ENCODE measurements at places on chromosomes 16 and 17.

DNA sequence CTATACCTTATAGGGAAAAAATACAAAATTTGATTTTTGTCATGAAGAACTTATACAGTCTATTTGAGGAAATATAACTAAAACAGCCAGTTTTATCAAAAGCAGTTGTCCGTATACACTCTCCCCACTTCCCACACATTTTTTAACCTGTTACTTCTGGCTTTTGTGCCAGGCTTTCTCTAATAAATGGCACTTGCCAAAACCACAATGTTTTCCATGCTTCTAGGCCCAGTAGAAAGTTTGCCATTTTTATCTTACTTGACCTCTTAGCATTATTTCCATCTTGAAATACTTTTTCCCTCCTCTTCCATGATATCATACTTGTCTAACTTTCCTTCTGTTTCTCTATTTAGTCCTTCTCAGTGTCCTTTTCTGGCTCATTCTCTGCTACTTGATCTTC is 38.8 kb downstream of the EFCAB5 start:
- no peak for ATAC-seq

- ATAC-seq: peak; percentile 81
These were observed 244.7 kb upstream of the WSB1 start for GRCh38 chr17:27049104-27049784.

DNA sequence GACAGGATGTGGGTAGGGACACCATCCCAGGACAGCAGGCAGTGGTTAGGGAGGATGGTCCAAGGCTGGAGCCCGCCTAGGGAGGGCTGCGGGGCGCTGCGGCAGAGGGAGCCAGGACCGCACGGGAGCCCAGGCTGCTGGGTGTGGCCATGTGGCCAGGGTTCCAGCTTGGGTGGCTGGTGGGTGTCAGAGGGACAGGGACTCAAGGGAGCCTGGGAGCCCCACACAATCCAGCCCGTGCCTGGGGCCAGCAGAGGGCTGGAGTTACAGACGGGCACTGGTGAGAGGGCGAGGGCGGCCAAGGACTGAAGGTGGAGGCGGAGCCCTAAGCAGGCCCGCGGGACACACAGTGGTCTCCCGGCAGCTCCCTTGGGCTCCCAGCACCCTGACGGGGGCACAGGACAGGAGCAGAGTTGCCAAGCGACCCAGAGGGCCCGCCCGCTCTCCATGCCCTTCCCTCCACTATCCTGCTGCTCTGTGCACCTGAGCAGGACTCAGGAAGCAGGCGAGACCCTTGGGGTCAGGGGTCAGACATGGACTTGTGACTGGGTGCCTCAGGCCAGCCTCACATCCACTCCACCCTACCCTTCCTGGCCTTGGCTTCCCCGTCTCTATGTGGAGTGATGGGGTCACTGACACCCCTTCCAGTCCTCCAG is 7.1 kb downstream of the MRPL28 start:
- no peak for ATAC-seq

DNA sequence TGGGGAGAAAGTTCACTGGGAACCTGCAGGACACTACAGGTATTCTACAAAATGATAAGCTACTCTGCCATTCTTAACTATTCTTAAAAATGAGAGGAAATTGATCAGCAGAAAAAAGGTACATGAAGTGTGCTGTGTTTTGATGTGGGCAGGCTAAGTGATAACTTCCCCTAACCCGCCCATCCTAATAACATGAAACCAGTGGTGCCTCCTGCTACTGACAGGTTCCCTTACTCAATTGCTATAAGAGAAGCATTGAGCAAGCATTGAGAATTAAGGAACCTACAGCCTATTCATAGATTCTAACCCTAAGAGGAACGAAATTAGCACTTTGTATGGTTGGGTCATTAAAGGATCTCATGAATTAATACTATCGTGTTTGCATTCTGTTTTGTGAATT is 18.9 kb downstream of the XYLT1 start:
- ATAC-seq: peak; percentile 62

GRCh38 chr17:47335101-47335936 is 11.6 kb downstream of the EFCAB13 start:
- no peak for ATAC-seq

DNA sequence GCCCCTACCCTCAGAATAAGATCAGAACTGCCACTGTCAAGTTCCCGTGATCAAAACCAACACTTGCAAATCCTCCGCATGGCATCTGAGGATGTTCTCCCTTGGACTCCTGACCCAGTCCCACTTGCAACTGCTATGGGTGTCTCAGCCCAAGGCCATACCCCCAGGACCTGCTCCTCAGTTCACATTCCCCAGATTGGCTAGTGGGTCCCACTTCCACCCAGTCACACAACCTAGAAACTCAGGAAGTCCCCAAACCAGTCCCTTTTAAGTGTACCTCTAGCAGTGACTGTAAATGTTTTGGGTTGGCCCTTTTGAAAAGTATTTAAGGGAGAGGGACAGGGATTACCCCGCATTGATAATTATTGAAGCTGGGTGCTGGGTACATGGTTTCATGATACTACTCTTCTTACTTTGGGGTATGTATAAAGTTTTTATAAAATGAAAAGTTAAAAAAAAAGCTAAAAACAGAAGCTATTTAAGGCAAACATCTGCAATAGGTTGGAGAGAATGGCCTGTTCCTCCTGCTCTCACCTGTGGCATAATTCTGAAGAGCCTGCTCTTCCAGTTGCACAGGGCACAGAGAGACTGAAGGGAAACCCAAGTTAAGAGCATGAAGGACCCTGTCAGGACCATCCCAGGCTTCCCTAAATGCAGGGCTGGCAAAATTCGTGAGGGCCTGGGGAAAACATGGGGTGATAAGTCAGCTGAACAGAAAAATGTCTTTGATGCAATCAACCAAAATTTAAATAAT is 42.5 kb downstream of the ERN1 start:
- ATAC-seq: peak; percentile 14

- peak; percentile 48 for ATAC-seq
These were observed 20.0 kb downstream of the FBXO47 start for GRCh38 chr17:38947189-38947588.

GRCh38 chr16:14345512-14346115 is 274.5 kb downstream of the MRTFB start:
- no peak for ATAC-seq

- no peak for ATAC-seq
These were observed 39.8 kb downstream of the TLE7 start for GRCh38 chr16:71402007-71402406.

GRCh38 chr17:65050438-65050837 is 6.1 kb downstream of the GNA13 start:
- no peak for ATAC-seq

- ATAC-seq: no peak
These were observed 46.3 kb downstream of the SNX11 start for GRCh38 chr17:48153691-48154358.

GRCh38 chr17:9839433-9839832 is 13.7 kb downstream of the GLP2R start:
- ATAC-seq: no peak

GRCh38 chr17:57665128-57665527 is 80.0 kb downstream of the CCDC182 start:
- ATAC-seq: no peak

- no peak for ATAC-seq
These were observed 212.1 kb downstream of the CDRT15L2 start for GRCh38 chr17:20791626-20792025.

GRCh38 chr17:58316260-58316960 is 12.2 kb downstream of the TSPOAP1 start:
- ATAC-seq: no peak

DNA sequence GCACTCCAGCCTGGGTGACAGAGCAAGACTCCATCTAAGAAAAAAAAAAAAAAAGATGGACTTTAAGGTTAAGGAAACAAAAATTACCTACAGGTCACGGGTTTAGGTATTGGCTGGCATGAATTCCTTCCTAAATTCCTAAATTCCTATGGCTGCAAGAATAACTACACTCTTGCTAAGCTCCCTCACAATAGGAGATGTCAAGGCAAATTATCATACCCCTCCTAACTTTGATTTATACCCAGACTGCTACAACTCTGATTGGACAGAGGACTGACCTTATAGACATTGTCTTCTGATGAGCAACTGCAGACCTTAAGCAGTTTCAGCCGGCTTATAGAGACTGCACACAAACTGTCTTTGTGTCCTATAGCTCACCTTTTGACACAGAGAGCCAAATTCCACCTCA is 25.1 kb upstream of the TMC7 start:
- no peak for ATAC-seq

GRCh38 chr16:70685938-70686375 is at the start of gene MTSS2:
Gene MTSS2, minus strand, starts transcription at chr16:70686053. Its CDS starts 262 bp downstream, at chr16:70685791.
- no peak for ATAC-seq

- no peak for ATAC-seq
These were observed 78.2 kb downstream of the MARF1 start for GRCh38 chr16:15564604-15565339.

- ATAC-seq: no peak
These were observed 151.6 kb downstream of the PHKB start for GRCh38 chr16:47612711-47613110.

GRCh38 chr17:37082311-37082860 is 133.6 kb downstream of the AATF start:
- ATAC-seq: no peak

DNA sequence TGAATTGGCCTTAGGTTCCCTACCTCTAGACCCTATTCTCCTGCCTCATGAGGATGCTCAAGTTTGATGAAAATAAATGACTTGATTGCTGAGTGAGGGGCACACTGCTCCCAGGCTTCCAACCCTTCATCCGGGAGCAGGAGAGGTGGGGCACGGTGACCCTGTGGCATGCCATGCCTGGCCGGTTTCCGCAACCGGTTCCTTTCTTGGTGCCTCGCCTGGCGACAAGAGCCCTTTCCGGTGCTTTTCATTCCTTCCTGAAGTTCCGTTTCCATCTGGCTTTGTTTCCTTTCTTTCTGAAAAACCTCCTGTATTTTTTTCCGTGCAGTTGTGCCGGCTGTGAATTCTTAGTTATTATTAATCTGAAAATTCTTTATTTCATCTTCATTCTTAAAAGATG is 27.7 kb downstream of the CRAMP1 start:
- ATAC-seq: no peak

GRCh38 chr16:11792410-11793241 is 4.4 kb downstream of the ZC3H7A start:
- no peak for ATAC-seq

All from activated T-helper 17 cell treated with anti-CD3 and anti-CD28 coated beads, Interleukin-2, amount 50 U/mL, for 72 hours (primary cell).